EH (cell line): ENCODE measurements at places on chromosomes 2 and 18.

DNA sequence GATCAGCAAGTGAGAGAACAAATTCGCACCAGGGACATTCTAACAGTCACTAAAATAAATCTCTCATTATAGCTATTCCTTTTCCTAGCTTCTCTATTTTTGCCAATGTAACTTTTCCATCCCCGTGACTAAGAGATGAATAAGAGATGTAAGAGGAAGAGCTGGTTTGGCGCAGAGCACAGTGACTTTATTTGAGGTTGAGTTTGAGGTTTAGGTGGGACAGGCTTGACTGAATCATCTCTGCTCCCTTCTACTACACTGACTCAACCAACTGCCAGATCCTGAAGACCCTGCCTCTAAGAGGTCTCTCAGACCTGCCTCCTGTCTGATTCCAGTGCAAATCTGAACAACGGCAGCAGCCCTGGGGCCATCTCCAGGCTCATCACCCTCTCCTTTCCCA is 28.0 kb downstream of the RFX8 start:
- DNase-seq = peak; percentile 83

GRCh38 chr2:74179063-74179865 is 585 bp upstream of the MOB1A start:
- peak; percentile 18 for DNase-seq

DNA sequence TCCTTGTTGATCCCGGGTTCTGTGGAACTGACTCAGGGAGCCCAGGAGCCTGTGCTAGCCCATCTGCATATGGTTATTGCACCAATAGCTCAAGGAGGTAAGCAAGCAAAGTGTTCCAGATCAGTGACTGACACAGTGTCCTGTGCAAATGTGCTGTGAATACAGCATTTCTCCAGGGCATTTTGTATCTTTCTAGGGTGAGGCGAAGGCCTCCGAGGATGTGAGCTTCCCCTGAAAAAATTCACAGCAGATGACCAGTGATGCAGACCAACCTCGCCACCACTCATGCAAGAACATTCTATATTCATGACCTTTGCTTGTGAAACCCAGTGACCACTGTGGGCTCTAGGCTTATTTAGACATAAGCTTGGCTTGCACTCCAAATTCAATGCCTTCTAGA is 15.2 kb upstream of the NT5DC4 start:
- DNase-seq = peak; percentile 22

GRCh38 chr2:51620796-51621195 is 588.9 kb upstream of the NRXN1 start:
- DNase-seq = no peak

DNA sequence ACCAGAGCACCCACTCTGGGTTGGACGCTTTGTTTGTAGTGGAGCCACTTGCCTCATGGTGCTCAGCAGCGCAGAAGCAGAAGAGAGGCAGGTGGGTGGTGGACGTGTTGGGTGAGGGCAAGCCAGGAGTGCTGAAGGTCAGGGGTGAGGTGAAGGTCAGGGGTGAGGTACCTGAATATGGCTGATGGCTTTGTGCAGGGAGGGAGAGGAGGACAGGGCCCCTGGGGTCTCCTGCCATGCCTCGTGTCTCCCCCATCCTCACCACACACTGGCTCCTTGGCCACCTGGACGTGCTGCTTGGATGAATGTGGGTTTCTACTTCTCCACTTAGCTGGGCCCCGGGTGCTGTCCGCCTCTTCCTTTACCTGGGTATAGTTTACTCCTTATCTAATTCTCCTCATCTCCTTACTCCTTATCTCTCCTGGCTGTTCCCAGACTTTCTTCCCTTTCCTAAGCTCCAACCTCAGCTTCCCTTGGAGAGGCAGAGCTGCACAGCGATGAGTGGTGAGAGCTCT is 68.1 kb downstream of the DYSF start:
- no peak for DNase-seq

DNA sequence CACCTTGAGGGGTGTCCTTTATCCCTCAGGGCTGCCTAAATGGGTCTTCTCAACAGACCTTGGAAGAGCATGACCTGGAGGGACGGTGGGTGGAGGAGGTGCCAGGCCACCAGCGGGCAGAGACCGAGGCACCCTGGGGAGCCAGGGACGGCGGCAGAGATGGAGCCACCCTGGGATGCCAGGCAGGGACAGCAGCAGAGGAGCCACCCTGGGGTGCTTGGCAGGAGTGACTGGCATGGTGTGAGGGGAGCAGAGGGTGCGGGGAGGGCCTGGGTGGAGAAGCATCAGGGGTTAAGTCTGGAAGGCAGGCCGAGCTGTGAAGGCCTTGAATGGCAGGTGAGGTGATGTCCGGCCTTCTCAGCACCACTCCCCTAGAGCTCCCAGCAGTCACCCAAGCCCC is 56.1 kb downstream of the CIB4 start:
- no peak for DNase-seq

DNA sequence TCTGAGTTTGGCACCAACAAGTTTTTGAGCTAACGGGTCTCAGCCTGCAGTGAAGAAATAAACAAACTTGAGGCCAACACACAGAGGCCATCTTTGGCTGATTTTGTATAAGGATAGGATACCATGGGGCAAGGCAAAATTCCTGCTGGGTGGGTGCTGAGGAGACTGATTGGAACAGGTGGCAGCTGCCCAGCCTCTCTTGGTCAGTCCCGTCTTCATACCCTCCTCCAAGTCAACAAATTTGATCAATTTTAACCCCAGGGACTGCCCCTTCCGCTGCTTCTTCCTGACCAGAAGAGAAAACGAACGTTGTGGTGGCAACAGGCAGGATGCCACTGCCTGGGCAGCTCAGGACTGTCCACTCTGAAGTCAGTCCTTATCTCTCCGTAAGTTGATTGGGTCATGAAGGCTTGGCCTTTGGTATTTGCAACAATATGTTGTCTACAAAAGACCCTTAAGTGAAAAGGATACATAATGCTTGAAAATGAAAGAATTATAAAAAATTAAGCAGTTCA is 139.3 kb downstream of the SPP2 start:
- DNase-seq = no peak

DNA sequence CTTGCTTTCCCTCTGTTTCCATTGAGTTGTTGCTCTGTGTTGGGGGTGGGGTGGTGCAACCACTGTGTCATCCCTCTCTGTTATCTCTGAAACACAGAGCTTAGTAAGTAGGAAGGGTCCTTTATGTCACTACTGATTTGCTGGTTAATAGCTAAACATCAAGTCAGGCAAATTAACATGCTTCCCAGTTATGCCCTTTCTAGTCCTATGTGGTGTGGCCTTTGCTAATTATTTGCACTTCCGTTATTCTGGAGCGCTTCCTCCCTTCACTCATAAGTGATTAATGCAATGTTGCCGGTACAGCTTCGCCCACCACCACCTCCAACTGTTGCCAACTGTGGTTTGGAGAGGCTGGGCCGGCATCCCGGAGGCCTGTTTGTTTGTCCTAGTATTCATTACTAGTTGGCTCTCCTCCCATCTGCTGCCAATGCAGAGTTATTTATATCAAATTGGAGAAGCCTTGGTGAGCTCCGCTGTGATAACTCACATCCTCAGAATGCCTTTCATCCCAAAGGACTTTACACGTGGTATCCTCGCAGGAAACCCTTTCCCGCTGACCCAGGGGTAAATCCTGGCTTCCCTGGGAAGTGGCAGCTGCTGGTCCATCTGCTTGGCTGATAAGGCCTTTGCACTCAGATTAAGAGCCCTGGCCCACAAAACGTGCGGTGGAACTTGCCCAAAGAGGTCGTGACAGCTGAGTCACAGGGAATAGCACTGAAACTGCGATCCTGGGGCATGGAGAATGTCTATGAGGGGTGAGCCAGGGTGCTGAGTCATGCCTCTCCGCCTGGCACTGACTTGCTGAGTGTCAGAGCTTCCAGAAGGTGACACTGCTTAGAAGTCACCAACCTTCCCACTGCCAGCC is 72.0 kb upstream of the ZCCHC2 start:
- peak; percentile 84 for DNase-seq

GRCh38 chr2:182101263-182101662 is 115.6 kb downstream of the PPP1R1C start:
- DNase-seq = peak; percentile 13

DNA sequence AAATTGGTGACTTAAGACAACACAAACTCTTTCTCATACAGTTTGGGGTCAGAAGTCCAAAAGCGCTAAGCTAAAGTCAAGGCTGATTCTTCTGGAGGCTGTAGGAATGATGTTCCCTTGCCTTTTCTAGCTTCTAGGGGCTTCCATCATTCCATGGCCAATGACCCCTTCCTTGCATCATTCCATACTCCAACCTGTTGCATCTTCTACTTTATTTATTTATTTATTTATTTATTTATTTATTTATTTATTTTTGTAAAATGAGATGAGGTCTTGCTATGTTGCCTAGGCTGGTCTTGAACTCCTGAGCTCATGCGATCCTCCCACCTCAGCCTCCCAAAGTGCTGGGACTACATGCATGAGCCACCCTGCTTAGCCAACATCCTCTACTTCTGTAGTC is 44.7 kb upstream of the C1D start:
- no peak for DNase-seq

GRCh38 chr2:170824526-170825015 is 7.9 kb downstream of the GAD1 start:
- no peak for DNase-seq

GRCh38 chr18:51765606-51766360 is 568.3 kb upstream of the MEX3C start:
- DNase-seq = no peak
